ENCODE measurements at places on chromosomes 2 and 18. TPM values are rescaled to one million over a fixed set of nuclear protein-coding genes. Genes with fewer than 3 reads are reported as not detected.
A peak's percentile ranks its signal among the peaks of the same experiment; 100 is the strongest.

GRCh38 chr2:11891028-11891427 lies 144.6 kb downstream of the LPIN1 start:
- H3K4me3 ChIP-seq: no peak overlapping the region
- no peaks in the 10 kb centered on the region for H3K27me3 ChIP-seq
- no peaks in the 10 kb centered on the region for H3K36me3 ChIP-seq
- H3K4me1 ChIP-seq: no peaks in the 10 kb centered on the region
- no peak overlapping the region for H3K27ac ChIP-seq
- no peak for DNase-seq

The COL5A2 gene
- 64.2 TPM for total RNA-seq

- H3K36me3 ChIP-seq: peaks cover 47% of the 10 kb centered on the region
- H3K27me3 ChIP-seq: no peaks in the 10 kb centered on the region
- no peak overlapping the region for H3K4me3 ChIP-seq
- H3K4me1 ChIP-seq: no peaks in the 10 kb centered on the region
- no peak for DNase-seq
Observed at GRCh38 chr2:113711851-113712250, 44.6 kb downstream of the SLC35F5 start.

DNA sequence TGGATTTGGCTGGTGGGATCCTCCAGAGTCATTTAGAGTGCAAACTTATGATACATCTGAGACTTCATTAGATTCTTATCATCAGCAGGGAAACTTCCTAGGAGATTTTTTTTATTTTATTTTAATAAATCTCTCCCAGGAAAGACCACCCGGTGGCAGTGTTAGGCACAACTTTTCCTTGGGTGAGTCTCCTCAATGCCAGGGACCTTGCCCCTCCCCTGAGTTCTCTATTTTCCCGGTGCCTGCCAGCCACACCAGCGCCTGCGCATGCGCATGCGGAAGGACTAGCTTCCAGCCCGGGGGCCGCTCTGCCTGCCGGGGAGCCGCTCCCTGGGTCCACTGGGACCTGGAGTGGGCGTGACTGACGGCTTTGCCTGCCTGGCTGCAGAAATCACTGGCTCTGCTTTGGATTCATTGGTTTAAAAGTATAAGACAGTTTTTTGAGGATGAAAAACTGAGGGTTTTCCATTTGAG lies 86.6 kb downstream of the TMEM182 start:
- H3K4me1 ChIP-seq: no peaks in the 10 kb centered on the region
- no peaks in the 10 kb centered on the region for H3K27me3 ChIP-seq
- DNase-seq: no peak
- peak overlapping the region; percentile 28 for H3K4me3 ChIP-seq

- H3K36me3 ChIP-seq: no peaks in the 10 kb centered on the region
- H3K4me1 ChIP-seq: no peaks in the 10 kb centered on the region
- DNase-seq: no peak
- H3K27ac ChIP-seq: no peak overlapping the region
Observed at GRCh38 chr2:171244970-171245782, 84.5 kb upstream of the TLK1 start.

DNA sequence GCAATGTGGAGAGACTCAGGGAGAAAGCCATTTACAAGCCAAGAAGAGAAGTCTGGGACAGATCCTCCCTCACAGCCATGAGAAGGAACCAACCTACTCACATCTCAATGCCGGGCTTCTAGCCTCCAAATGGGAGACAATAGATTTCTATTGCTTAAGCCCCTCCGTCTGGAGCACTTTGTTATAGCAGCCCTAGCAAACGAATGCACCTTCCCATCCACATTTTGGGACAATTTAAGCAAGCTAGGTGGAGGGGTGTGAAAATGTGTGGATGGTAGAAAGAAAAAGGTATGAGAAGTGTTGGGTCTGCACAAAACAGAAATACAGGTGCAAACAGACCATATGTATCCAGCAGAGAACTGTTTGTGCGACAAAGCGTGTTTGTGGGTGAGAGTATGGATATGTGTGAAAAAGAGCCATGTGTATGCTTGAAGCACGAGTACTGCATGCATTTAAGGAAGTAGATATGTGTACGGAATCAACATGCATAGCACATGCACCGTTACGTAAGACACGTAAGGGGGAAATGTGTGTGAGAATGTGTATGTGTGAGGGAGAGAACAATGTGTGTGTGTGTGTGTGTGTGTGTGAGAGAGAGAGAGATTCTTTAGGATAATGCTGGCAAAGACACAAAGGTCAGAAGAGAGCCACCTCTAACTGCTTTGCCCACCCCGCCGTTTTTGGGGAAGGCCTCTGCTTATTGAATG lies 13.1 kb upstream of the E2F6 start:
- no peak overlapping the region for H3K27ac ChIP-seq
- H3K4me3 ChIP-seq: no peak overlapping the region
- DNase-seq: no peak
- H3K4me1 ChIP-seq: no peaks in the 10 kb centered on the region
- no peaks in the 10 kb centered on the region for H3K36me3 ChIP-seq
